ENCODE measurements at places on chromosomes 3 and 15.

- no peak for DNase-seq
Measured at GRCh38 chr3:13750731-13751130, 129.1 kb downstream of the WNT7A start.

DNA sequence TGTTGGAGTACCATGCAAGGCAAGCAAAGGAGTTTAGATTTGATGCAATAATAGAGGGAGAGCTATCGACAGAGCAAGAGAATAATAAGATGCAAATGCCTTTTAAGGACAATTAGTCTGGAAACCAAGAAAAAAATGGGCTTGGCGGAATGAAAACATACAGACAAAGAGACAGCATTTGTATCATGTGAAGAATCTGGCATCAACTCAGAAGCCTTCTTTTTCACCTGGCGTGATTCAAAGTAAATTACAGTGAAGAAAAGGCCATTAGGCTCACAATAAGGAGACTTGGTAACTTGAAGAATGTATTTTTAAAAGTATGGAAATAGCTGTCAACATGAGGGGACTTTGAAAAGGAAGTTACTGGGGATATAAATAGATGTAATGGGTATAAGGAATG lies 521.2 kb upstream of the GOLIM4 start:
- no peak for DNase-seq

DNA sequence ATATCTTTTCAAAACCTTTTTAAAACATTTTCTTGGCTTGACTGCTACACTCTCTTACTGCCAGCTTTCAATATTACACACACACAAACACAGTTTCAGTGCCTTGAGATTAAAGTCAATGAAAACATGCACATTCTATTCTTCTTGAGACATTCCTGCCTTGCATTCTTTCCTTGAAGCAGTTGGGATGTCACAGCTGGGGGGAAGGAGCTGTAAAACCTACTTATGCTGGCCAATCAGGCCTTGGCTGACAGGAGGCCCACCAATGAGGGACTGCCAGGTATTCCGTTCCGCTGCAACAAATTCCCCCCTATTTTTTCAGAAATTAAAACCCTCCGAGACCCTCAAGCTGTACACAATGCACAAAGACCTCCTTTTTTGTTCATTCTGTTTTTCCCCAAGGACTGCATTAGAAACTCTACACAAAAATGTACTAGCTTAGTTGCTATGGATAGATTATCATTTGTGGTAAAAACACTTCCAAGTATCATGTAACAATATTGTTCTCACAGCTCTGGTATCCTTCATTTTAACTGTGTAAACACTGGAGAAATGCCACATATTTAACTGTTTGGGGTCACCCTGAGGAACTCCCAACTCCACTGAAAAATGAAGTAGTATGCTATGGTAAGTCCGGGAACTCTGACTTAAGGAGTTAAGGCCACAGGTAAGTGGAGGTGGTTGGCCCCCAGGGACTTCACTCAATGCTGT lies 18.5 kb downstream of the FSTL1 start:
- DNase-seq: no peak

DNA sequence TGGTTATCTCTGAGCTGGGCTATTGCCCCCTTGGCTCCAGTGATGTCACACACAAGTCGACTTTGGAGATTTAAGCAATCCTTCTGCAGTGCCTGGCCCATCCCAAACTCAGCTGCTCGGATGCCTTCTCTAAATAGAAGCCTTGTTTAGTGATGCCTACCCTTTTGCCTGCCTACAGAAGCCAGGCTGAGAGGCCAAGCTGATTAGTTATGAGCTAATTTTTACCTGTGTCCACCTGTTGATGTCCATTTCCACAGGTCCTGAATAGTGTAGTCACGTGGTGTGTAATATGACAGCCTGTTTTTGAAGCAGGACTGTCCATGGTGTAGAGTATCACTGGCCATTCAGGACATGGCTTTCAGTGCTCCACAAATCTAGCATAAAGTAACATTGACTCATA lies 45.5 kb downstream of the SSUH2 start:
- DNase-seq: no peak

GRCh38 chr3:100427699-100428098 lies 26.4 kb downstream of the LNP1 start:
- DNase-seq: no peak

Data from H54 (cell line).